Stimulated activated CD4-positive, alpha-beta T cell treated with anti-CD3 and anti-CD28 coated beads, Interleukin-4, amount 100 ng/mL, for 48 hours (primary cell): ENCODE measurements at places on chromosomes 4 and X.

DNA sequence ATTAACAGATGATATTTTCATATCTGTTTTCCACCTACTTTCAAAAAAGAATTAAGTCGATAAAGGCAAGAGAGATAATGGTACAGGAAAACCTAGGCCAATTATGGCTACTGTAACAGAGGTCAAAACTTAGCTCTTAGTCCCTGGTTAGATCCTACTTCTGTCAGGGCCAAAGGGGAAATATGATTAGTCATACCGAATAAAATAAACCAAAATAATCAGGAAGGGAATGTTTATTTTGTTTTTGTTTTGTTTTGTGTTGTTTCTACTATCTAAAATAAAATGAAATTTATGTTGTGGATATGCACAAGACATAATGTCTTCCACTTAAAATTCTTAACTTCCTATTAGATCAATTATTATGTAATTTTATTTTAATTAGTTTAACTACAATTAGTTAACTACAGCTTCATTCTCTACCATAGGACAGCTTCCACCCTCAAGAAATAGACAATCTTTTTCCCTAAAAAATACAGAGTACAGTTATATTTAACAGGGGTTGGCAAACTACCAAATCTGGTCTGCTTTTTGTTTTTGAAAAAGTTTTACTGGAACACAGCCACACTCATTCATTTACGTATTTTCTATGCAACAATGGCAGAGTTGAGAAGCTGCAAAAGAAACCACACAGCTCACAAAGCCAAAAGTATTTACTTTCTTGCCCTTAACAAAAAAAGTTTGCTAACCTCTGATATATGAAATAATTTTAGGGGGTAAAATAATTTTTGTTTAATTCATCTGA is 25.4 kb downstream of the TMEM47 start:
- no peak for DNase-seq

DNA sequence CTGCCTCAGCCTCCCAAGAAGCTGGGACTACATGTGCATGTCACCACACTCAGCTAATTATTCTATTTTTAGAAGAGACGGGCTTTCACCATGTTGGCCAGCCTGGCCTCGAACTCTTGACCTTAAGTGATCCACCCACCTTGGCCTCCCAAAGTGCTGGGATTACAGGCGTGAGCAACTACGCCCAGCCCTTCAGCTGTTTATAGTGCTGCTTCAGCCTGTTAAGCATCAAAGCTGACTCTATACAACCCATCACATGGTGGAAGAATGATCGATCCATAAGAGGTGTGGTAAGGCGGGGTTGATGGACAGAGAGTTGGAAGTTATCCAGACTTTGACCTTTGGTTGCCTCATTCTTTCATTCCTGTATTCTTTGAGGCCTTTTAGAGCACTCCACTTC is 56.2 kb upstream of the RAPGEF2 start:
- DNase-seq, result no peak

DNA sequence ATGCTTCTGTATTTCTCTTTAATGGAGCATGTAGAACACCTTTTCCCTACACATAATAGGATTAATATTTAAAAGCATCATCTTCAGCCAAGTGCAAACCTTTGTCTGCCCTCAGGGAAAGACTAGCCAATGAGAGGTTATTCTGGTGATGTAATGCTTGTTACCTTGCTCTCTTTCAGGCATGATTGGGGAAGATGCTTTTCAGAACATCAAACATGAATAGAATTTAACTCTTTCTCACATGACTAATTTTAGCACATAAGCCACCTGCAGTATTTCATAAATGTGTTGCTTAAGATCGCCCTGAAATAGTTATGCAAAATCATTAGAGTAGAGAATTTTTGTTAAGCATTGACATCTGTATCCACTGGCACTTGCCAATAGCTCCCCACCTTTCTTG is 10.7 kb upstream of the EPGN start:
- DNase-seq, result no peak

- DNase-seq, result no peak
These were observed 46.1 kb downstream of the PGRMC2 start for GRCh38 chr4:128241425-128241913.

DNA sequence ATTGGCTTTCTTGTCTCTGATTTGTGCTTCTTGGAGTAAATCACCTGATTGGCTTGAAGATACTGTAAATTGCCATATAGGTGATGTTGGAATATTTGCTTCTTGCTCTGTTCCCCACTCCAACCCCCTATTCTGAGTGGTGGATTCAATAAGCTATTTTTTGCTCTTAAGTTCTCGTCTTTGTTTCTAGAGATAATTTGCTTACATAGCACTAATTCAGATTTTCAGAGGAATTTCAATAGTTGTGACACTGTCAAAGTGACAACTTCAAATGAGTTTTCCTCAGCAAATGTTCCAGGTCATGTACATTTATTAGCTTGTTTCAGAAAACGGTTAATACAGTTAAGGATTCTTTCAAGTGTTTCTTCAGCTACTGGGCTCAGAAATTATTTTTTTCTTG is 18.6 kb downstream of the LANCL3 start:
- no peak for DNase-seq

GRCh38 chr4:6752486-6752829 is 30.1 kb upstream of the KIAA0232 start:
- no peak for DNase-seq

DNA sequence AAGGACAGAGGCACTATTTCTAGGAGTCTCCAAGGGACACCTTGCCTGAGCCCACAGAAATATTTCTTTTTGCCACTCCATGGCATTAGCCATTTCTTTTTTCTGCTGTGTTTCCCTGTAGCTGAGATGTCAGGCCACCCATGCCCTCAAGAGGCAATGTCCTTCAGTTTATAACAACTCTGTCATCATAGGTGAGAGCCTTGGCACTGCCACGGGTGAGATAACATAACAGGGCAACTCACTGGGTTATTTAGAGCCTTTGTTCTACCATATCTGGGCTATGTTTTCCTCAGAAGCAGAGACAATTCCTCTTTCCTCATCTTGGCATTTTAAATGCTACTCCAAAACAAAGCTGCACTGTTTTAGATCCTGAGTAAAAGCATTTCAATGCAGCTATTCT is 99.9 kb upstream of the MAOA start:
- DNase-seq, result no peak

- no peak for DNase-seq
These were observed 72.2 kb downstream of the COMMD8 start for GRCh38 chr4:47391256-47391655.

- DNase-seq, result no peak
These were observed 19.2 kb downstream of the PPP3CA start for GRCh38 chr4:101328063-101328602.

GRCh38 chr4:148044912-148045352 is 313.0 kb downstream of the ARHGAP10 start:
- DNase-seq, result no peak

- no peak for DNase-seq
These were observed 62.6 kb upstream of the ALB start for GRCh38 chr4:73341454-73341853.

DNA sequence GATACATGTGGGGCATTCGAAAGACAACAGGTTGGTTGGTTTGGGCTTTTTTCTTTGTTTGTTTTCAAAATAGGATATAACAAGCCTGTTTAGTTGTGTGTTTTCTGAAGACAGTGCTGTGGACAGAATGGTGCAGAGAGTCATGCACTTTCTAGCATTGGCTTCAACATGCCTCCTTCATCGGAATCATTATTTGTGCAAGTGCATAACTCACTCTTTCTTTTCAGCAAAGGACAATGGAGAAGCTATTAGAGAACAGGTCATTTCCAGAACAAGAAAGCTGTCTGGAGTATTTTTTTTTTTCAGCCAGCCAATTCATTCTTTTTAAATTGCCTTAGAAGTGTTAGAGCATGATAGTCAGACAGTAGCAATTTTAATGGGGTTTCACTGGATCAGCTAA is 225.8 kb downstream of the STK32B start:
- no peak for DNase-seq

- DNase-seq, result no peak
These were observed 22.2 kb upstream of the MANBA start for GRCh38 chr4:102783006-102783405.

DNA sequence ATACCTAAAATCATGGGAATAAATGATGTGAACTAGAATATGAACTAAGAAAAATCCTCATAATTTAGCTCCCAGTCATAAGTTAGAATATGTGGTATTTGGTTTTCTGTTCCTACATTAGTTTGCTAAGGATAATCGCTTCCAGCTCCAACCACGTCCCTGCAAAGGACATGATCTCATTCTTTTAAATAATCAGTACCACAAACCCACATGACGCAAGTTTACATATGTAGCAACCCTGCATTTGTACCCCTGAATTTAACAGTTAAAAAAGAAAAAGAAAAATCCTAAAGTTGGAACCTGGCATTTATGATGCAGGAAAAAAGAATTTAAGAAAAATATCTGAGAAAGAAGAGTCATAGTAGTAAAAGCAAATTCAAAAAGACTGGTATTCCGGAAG is 13.3 kb downstream of the UBA6 start:
- DNase-seq, result no peak

DNA sequence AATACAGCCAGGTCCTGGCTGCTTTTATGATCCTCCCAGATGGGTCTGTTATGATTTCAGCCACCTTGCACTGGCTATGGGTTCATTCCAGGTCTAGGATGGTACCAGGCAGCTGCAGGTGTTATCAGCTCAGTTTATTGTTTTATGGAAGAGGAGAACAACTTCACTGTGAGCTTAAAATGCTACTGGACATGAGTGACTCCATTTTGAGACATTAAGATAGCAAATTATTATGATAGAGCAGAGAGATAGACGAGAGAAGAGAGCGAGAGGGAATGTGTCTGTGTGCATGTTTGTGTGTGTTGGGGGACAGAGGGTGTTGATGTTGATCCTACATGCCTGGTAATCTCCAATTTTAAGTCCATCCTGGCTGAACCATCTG is 820.2 kb downstream of the FSTL5 start:
- no peak for DNase-seq

- no peak for DNase-seq
These were observed 51.8 kb downstream of the SCML1 start for GRCh38 chrX:17788956-17789562.

- no peak for DNase-seq
These were observed 186.7 kb upstream of the WDFY3 start for GRCh38 chr4:85153221-85153620.

- no peak for DNase-seq
These were observed 816 bp downstream of the NMU start for GRCh38 chr4:55635282-55635681.

GRCh38 chr4:92455951-92456350 is 152.2 kb downstream of the GRID2 start:
- DNase-seq, result no peak

DNA sequence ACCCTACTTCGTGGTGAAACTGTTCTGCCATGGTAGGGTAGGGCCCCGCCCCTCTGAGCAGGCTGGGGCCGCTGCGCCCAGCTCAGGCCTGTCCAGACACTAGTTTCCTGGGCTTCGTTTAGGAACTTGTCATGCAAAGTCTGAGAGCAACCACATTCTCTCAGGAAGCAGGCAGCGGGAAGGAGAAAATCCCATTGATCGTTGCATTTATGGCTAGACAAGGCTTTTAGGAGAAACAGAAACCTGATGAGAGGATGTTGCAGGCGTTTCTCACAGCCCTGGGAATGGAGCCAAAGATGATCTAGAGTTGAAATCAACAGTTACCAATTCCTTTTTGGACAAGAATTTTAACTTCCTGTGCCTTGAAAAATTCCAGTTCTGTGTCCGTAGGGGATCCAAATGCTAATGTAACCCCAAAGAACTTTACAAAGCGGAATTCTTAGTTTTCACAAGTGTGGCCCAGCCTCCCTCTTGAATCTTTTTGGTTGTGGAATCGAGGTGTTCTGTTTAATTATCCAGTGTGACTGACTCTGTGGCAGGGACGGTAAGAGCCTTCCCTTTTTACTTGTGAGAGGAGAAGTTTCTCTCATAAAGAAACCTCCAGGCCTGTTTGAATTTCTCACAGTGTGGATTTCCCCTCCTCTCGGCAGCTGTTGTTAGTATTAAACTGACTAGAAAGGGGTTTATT is 4.5 kb upstream of the CXCL9 start:
- DNase-seq, result no peak

DNA sequence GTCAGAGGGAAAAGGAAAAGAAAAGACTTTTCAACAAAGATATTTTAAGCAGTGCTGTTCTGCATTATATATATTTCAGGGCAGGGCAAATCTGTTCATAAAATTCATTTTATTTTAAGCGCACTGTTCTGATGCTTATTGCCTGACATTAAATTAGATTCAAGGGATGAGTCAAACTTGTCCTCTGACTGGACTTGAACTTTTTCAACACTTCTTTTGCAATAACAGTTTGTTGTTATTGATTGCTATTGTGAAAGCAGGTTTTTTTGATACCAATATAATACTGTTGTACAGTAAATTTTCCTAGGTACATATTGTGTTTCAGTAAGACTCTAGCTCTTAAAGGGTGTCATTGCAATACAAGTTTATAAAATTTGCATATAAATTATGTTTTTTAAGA is 481.3 kb downstream of the NAF1 start:
- DNase-seq, result no peak

DNA sequence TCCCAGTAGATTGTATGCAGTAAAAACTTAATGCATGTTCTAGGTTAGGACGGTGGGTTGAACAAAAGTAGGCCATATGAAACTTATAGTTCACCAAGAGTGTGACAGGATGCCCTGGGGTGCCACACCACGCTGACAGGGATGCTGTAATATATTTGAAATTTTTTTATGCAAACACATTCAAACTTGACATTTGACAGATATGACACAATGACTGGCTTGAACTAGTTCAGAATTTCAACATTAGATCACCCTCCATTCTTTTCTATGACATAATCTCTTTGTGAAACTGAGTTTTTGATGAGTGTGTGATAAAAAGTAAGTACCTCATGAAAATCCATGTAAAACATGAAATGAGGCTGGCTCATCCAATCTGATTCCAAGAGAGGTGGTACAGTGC is 198.4 kb downstream of the PALLD start:
- DNase-seq, result no peak

DNA sequence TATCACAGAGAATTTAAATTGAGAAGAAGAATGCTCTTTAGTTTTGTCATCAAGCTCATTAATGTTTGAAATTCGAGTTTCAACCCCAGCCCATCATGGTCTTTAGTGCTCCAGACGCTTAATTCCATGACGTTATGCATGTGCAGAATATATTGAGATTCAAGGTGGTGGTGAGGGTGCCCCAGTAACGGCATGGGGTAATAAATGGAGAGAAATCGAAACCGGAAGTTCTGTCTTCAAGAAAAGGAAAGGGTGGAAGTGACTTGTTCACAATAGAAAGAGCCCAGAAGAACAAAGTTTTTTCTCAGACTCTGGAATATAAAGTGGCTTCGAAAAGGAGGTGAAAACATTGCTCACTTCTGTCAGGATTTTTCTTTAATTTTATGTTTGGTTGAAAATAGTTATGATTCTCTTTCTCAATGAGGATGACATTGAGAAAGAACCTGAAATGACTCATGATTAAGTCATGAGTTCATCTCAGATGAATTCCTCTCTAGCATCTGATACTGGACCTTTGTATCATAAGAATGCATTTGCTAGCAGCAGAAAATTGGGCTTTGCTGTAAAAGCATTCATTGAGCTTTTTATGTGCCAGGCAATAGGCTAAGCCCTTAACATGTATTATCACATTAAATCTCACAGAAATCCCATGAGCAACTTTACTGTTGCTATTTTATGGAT is 779 bp upstream of the DDX60L start:
- no peak for DNase-seq
